ENCODE measurements at places on chromosomes 7 and 10. TPM values are rescaled to one million over a fixed set of nuclear protein-coding genes. Genes with fewer than 3 reads are reported as not detected.

Gene ZNF3
- 52.8 TPM for total RNA-seq

Gene HMX2
- 0.19 TPM for total RNA-seq

Gene LDB3
- total RNA-seq, result 0.85 TPM

Gene SFMBT2
- total RNA-seq, result 5.4 TPM

Gene SFTPA1
- 0.22 TPM for total RNA-seq

DNA sequence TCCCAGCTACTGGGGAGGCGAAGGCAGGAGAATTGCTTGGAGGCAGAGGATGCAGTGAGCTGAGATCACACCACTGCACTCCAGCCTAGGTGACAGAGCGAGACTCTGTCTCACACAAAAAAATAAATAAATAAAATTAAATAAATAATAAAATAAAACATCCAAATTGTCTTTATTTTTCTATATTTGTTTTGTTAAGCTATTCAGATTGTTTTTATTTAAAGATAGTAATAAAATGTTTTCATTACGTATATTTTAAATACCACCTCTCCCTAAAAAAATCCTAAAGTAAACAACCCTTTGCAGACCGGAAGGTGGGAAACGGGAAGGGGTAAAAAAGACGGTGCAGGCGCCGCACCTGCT lies 70.7 kb upstream of the TNRC18 start:
- DNase-seq, result no peak

DNA sequence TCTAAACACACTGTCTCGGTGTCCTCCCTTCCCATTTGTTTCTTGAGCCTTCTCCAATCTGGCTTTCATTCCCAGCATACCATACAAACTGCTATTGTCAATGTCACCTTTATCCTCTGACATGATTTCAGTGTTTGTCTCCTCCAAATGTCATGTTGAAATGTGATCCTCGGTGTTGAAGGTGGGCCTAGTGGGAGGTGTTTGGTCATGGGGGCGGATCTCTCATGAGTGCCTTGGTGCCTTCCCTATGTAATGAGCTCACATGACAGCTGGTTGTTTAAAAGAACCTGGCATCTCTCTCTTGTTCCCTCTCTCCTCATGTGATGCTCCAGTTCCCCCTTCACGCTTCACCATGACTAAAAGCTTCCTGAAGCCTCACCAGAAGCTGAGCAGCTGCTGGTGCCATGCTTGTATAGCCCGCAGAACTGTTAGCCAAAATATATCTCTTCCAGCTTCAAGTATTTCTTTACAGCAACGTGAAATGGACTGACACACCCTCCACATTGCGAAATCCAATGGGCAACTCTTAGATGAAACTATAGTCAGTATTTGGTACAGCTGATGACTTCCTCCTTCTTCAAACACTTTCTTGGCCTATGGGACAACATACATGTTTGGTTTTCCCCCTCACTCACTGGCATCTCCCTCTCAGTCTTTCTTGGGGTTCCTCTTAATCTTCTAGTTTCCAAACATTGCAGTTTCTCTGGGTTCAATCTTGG lies 27.8 kb downstream of the RNLS start:
- no peak for DNase-seq

- no peak for DNase-seq
These were observed 28.9 kb downstream of the HTRA1 start for GRCh38 chr10:122490268-122490667.

GRCh38 chr7:127865466-127865865 lies 165.8 kb downstream of the LRRC4 start:
- no peak for DNase-seq

DNA sequence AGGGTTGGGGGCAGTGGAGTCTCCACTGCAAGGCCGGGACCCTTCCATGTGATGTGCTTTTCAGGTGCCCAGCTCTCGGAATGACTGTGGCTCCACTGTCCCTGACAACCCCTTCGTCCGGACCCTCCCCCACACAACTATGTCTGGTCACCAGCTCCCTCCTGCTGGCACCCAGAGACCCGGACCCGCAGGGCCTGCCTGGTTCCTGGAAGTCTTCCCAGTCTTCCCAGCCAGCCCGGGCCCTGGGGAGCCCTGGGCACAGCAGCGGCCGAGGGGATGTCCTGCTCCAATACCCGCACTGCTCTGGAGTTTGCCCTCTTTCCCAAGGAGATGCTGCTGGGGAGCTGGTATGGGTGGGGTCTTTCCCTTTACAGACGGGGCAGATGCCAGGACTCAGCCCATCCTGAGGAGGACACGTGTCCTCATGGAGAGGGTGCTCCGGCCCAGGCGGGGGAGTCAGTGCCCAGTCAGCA lies 5.5 kb downstream of the ATP6V0E2 start:
- DNase-seq, result no peak

DNA sequence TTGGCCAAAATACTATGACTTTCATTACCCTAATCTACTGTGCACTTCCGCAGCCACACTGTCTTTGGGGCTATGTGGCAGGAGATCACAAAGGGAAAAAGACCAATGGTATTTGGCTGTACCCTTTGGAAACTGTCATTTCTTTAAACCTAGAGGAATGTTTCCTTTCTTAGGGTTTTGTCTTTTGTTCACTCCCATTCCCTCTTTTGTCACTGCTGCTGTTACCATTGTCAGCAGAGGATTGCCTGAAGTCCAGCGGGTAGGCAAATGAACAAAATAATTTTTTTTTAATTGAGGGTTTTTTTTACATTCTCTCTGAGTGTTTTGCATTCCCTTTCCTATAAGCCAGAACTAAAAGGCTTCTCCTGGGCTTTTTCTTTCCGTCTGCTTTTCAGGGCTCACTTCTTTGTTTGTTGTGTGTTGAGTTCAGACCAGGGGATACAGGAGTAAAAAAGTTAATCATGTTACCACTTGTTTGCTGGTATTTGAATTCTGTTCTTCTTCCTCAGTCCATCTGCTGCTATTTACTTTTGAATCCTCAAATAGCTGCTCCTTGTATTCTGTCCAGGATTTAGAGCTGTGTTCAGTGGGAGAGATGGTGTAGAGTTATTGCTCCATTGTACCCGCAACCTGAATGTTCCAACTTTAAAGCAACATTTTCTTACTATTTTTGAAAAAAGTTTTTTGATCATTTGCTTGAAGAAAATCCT lies 374.6 kb downstream of the SUGCT start:
- DNase-seq, result no peak

DNA sequence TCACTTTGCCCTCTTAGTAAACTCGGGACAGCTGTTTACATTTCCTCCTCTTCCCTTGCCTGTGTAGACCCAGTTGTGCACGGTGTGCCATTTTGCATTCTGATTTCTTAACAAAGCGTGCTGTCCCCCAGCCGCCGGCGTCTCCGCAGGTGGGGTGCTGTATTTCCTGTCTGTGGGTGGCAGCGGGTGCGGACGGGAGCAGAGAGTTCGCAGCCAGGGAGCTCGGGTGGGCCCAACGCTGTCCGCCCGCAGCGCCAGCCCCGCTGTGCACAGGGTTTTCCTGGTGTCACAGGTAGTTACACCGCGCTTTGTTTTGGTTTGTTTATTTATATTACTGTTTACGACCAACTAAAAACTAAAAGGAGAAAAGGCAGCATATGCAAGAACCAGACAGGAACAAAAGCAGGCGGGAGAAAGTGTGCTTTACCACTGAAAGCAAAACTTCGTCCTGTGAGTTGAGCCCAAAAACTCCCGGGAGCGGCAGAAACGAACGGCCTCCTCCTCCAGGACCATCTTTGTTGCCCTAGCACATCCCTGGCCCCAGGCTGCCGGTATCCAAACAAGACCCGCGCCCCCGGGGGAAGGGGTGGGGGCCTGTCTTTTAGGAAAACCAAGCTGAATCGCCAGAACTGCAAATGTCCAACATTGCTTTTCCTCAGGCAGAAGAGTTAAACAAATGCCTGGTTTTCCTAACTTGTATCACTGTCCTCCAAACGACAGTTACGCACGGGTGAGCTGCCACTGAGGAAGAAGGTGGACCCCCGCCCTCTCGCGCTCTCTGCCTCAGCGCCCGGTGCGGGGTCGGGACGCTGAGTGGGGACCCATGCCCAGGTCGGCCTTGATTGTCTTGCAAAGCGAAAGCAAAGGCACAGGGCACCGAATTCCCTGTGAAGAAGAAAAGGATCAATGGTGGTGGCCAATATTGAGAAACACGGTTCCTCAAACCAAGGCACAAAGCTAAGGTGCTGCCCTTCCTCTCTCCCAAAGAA lies 45.9 kb upstream of the DRGX start:
- DNase-seq, result no peak

- DNase-seq, result no peak
These were observed 149.8 kb downstream of the CCSER2 start for GRCh38 chr10:84478151-84478550.

- no peak for DNase-seq
These were observed 28.0 kb upstream of the CPN1 start for GRCh38 chr10:100109670-100110069.

DNA sequence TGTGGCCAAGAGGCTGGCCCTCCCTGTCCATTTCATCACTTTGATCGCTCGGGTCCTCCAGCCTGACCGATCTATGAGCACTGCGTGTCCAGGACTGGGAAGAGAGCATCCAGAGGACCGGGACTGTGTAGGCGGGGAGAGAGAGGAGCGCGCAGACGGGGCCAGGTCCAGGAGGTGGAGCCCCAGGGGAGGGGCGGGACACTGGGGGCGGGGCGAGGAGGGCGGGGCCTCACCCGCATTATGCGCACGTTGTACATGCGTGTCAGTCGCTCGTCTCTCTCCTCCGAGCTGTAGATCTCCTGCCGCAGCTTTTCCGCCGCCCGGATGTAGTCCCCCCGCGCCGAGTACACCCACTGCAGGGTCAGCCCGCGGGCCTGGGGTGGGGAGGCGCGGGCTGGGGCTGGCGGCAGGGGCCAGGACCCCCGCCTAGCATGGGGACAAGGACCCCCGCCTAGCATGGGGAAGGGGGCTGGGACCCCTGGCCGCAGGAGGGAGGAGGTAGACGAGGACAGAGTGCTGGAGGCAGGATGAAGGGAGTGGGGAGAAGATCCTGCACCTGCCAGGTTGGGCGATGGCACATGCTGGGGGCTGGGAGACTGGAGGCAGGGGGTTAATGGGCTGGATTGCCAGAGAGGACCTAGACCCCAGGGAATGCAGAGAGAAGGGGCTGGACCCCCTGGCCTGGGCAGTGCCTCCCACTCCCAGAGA lies 14.3 kb downstream of the MOSPD3 start:
- no peak for DNase-seq

GRCh38 chr7:14902589-14903067 lies at the start of gene DGKB:
Gene DGKB (minus strand): TSS chr7:14902751.
- no peak for DNase-seq

DNA sequence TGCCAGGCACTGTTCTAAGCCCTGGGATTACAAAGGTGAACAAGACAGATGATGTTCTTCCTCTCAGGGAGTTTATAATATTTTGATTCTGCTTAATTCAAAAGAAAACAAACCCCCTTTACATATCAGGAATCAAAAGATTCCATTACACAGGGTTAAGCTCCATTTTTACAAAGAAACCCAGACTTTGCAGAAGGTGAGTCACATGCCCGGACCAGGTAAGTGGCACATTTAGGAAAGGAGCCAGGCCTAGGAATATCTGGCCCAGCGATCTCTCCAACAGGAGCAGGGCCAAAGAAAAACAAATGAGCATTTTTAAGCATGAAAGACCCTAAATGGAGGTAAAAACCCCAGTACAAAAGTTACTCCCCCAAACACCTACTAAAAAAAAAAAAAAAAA lies 1.1 kb downstream of the STN1 start:
- DNase-seq, result no peak

DNA sequence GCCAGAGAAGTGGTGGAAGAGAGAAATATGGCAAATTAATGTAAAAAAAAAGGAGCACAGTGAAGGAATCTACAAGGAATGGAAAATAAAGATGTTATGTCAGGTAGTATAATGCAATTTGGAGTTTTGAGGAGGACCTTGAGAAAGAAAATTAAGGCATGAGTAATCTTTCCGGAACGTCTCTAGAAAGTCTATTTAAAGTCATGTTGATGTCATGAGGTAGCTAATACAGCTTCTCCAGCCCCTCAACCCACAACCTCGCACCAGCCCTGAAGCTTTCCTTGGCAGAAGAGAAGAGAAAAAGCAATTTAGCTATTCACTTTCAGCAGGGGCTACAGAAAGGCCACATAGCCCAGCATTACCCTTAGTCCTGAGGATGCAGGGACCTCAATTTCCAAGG lies 22.5 kb downstream of the TRDMT1 start:
- DNase-seq, result no peak

DNA sequence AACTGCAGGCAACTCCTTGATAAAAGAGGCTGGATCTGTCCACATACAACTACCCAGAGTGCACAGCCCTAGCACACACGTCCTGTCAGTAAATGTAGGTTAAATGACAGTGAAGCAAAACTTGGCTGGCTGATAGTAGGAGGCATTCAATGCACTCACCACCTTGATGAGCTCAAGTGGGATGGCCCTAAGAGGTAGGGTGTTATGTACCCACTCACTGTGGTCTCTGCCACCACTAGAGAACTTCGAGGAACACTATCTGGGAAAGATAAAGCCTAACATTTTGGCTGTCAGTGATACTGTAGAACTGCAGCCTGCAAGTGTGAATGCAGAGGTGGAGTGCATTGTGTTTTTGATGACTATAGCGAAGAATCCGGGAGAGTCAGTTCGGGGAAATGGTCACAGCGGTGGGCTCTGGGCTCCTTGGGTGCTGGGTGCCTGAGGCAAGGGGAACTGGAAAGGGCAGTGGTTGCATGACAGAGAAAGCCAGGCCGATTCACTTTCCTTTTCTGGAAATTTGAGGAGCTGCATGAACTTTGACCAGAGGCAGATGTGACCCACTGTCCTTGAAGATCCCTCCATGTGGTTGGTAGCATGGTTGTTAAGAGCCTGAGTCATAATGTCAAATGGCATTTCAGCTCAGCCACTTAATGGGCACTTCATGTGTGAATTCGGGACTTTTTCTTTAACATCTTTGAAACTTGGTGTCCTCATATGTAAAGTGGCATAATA lies 93.1 kb upstream of the ZPBP start:
- DNase-seq, result no peak

- no peak for DNase-seq
These were observed 701 bp downstream of the MTPAP start for GRCh38 chr10:30348378-30348776.

- no peak for DNase-seq
These were observed 44.0 kb upstream of the ANK3 start for GRCh38 chr10:60433684-60434083.

GRCh38 chr7:81469869-81470723 lies 299.8 kb downstream of the HGF start:
- DNase-seq, result peak; percentile 71

GRCh38 chr10:13950543-13950939 lies 363.8 kb downstream of the PRPF18 start:
- no peak for DNase-seq

DNA sequence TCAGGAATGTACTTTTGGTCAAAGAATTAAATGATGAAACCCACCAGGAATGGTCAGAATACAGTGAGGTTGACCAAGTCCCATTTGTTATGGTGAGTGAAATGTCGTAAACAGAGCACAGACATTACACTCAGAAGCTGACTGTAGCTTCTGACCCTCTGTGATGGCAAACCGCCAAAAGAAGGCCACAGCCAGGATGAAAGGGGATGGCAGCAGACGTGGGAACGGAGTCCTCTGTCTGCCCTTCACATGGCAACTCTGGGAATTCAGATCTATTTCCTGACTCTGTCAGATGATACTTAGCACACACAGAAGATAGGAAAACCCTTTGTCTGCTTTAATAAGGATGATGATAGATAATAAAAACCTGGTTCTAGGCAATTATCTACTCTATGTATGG lies 757.1 kb downstream of the SORCS3 start:
- no peak for DNase-seq
